ENCODE measurements at places on chromosomes 7 and 10.
A peak's percentile ranks its signal among the peaks of the same experiment; 100 is the strongest.

DNA sequence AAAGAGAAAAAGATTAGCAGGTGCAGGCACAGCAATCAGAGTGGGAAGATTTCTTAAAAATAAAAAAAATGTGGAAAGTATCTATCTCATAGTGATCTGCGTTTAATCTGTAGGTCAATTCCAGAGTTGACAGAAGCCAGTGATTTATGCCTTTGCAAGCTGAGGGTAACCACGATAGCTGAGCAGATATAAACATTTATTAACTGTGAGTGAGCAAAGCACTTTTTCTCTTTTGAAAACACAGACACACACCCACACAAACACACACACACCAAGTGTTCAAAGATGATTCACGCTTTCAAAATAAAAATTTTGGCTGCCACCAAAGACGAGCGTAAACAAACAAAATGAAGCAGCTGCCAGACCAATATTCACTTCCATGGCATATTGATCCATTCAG, 243.2 kb upstream of the SLC26A5 start:
- no peak for DNase-seq

DNA sequence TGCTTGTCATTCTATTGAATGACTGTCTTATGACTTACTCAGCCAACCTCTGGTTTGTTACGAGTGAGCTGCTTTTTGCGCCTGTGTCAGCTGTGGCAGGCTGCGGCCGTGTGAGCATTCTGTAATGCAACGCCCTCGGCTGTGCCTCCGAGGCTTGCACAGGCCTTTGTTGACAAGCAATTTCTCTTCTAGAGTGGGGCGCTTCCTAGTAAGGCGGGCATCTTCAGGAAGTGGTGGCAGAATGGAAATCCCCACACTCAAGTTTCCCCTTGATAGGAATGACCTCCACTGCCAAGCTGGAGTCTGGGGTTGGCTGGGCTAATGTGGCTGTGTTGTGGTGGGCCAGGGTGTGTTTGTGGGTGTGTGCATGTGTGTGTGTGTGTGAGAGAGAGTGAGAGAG, 20.2 kb upstream of the TMEM178B start:
- no peak for DNase-seq

- no peak for DNase-seq
Observed at GRCh38 chr7:100064162-100064561, 14.6 kb downstream of the ZSCAN21 start.

DNA sequence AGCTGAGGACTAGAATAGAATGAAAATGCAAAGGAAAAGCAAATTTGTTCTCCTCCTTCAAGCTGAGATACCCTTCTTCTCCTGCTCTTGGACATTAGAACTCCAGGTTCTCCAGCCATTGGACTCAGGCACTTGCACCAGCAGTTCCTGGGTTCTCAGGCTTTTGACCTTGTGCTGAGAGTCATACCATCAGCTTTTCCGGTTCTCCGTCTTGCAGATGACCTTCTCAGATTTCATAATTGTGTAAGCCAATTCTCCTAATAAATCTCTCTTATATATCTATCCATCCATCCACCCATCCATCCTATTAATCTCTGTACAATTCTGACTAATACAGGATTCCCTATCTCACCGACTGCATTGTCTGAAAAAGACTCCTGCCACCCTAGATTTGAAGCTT, 108.3 kb downstream of the AHR start:
- no peak for DNase-seq

DNA sequence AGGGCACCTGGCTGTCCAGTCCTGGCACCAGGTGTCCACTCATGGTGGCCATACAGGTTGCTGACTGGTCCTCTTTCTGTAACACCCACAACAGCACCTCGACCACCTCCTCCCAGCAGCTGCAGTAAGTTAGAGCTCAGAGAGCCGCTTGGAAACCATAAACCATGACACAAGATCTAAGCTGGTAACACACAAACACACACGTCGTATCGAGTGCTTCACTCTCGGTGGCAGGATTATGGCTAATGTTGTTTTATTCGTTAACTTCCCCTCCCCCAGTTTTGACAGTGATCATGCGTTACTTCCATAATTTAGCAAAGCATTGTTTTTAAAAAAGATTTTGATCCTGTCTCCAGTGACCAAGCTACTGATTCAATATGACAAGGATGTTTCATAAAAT, 59.7 kb downstream of the CAMK2B start:
- no peak for DNase-seq

GRCh38 chr7:95421000-95421846, 13.6 kb downstream of the PON2 start:
- DNase-seq = peak; percentile 65

- DNase-seq = no peak
Observed at GRCh38 chr7:130180571-130181262, 24.5 kb downstream of the TMEM209 start.

DNA sequence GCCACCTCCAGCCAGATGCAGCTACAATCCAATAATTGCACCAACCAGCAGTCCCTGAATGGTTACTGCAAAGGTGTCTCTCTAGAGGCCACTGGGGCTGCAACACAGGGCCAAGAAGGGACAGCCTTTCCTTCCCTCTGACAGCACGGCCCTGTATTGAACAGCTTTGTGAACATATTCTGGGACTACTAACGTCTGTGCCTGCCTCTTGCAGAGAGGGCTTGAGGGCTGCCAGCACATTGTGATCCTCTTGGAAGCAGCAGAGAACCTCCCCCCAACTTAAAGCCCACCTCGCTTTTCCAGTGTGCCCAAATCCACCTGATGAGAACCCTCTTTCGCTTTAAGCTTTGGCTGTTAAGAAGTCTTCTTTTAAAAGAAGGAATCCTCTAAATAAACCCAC, 415.9 kb downstream of the RPS24 start:
- DNase-seq = no peak

DNA sequence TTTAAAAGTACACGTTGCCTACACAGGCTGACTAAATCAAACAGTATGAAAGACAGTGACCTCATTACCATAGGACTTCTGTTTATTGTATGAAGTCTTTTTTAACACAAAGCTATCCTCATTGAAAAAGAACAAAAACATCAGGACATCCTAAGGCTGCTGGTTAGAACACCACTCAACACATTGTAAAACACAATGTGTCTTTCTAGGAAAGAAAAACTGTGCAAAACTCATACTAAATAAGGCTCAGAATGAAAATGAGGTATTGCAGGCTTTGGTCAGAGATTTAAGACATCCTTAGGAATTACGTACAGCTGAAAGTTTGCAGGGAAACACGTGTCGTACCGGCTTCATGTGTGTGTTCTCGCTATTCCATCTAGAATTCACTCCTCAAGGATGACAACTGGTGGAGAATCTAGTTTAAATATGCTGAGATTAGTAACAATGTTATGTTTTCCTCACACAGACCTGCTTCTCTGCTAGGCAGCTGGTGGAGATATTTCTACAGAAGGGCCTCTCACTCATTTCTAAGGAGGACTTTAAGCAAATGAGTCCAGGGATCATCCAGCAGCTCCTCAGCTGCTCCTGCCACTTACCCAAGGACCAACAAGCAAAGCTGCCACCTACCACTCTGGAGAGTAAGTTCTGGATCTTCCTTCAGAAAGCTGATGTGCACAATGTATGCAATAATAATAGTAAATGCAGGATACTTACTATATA, 29.3 kb downstream of the SLC39A12 start:
- no peak for DNase-seq

DNA sequence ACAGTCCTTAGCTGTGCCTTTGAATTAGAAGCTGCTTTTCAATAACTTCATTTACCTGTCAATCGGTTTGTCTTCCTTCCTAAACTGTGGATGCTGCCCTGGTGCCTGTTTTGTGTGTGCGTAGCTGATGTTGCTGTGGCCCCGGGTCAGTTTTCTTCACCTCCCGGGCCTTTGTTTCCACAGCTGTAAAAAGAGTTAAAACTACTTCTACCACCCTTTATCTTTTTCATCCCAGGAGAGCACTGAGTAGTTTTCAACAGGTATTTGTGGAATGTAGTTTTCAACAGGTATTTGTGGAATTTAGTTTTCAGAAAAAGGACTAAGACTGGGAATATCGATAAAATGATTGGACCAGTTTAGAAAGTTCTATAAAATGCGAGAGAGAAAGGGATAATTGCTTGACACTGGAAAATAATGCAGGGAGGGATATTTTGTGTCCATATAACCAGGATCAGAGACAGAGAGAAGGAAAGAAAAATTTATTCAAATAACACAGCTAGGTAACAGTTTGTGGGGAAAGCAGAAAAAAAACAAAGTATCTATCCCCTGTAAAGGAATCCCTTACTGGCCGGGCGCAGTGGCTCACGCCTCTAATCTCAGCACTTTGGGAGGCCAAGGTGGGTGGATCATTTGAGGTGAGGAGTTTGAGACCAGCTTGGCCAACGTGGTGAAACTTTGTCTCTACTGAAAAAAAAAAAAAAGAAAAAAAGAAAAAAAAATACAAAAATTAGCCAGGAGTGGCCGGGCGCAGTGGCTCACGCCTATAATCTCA, 15.9 kb upstream of the IGF2BP3 start:
- no peak for DNase-seq

GRCh38 chr7:36919738-36920137, 195.4 kb upstream of the AOAH start:
- no peak for DNase-seq

DNA sequence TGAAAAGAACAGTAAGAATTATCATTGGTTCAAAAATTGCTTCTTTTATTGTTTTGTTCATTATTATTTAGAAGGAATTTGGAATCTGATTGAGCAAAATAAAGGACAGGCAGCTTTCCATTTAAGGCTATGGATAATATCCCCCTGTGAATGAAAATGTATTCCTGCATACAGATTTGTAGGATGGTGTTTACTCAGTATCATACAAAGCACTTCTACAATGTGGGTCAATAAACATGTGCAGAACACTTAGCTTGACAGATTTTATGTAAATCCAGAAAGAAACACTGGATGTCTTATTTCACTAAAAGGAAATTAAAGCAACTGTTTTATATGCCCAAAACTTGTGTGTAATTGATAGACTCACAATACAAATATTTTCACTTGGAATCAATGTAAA, 189.7 kb downstream of the THSD7A start:
- DNase-seq = no peak

- no peak for DNase-seq
Observed at GRCh38 chr10:26214551-26215395, 1.8 kb upstream of the GAD2 start.

DNA sequence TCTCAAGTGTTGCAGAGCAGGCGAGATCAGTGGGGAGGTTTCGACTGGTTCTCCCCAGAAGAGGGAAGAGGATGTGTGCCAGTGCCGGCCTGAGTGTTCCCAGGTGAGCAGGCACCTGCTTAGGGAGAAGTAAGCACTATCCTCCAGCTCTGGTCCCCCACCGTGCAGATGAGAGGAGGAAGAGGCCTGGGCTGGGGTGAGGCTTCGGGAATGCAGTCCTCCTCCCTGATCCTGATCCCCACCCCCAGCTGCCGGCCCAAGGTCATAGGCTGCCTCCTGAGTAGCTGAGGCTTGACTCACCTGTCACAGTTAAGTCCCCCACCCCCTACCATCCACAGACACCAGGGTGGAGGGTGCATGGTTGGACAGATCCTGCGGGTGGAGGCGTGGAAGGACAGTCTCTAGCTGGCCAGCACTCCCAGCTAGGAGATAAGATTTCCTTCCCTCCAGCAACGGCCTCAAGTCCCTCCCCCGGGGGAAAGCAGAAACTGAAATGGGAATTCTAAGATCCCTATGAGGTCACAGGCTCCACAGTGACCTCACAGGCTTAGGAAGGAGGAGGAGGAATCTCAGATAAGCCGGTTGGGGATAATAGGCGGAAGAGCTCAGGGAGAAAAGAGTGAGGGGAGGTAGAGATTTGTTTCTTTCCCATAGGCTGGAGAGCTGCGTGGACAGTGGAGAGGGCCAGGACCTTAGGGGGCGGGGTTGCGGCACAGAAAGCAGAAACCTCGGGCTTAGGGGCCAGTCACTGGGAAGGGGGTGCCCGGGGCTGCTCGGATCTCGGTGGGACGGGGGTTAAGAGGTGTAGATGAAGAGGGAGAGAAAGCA, 1.0 kb downstream of the LRCH4 start:
- peak; percentile 63 for DNase-seq

GRCh38 chr7:45073031-45073785, 15.6 kb downstream of the NACAD start:
- DNase-seq = no peak

DNA sequence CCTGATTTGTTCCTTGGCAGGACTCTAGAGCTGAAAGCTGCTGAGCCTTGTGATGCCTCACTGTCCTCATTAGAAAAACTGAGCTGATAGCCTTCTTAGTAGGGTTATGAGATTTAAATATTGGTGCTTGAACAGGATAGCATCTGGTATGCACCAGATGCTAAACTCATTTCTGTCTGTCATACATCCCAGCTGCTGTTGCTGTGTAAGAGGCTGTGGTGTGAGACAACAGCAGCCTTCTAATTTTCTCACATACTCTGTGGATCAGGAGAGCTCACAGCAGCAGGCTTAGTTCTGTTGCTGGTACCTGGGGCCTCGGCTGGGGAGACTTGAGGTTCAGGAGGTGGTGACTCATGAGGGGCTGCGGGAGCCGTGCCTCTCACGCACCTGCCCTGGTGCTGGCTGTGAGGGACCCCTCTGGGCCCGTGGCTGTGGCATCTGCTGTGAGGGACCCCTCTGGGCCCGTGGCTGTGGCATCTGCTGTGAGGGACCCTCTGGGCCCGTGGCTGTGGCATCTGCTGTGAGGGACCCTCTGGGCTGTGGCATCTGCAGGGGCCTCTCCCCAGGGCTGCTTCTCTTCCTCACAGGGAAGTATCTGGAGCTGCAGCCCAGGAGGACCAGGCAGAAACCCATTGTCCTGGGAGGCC, 12.5 kb downstream of the DYNC2I1 start:
- DNase-seq = no peak

DNA sequence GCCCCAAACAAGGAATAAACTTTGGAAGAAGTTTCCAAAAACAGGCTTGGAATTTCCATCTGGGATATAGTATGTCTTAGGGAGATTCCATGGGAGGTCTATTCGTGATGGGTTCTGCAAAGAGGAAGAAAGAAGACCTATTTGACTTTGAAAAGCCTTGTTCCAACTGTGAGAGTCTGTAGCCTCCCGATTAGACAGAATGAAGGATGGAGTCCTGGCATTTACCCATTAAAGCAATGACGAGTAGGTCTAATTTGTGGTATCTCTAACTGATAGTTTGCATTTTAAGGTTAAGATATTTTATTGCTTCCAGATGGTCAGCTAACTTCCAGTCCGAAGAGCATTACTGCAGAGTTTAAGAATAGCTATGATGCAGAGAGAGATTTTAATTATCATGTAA, 19.5 kb upstream of the GALNT17 start:
- DNase-seq = no peak

- no peak for DNase-seq
Observed at GRCh38 chr10:124639206-124639605, 105.0 kb downstream of the FAM53B start.

DNA sequence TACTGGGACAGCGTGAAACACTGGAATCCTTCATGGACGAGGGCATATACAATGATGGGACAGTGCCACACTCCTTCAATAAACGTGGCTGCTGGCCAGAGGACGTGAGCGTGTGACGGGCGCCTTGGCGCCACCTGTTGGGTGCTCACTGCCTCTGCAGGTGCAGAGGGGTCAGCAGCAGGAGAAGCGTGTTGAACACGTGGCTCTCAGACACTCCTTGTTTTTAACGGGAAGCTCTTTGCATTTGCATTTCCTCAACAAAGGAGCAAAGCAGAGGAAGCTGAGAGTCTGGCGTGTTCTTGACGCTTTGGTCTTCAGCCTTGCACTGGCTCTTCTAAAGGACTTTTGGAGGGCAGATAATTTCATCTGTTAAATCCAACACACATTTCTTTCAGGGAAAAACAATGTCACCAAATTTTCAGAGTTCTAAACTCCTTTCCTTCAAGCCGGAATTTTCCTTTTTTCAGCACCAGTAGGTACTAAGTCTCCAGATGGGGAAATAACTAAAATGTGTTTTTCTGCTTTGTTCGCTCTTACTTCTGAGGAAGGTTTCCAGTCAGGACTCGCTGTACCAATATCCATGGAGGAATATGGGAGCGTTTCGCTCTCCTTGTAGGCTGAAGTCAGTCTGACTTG, 2.9 kb upstream of the GET4 start:
- peak; percentile 95 for DNase-seq
